ENCODE measurements at places on chromosomes 4 and X.

GRCh38 chr4:152106113-152106763, 345.4 kb upstream of the GATB start:
- no peak for DNase-seq

GRCh38 chrX:107734646-107735045, 40.9 kb downstream of the TSC22D3 start:
- DNase-seq, result no peak

DNA sequence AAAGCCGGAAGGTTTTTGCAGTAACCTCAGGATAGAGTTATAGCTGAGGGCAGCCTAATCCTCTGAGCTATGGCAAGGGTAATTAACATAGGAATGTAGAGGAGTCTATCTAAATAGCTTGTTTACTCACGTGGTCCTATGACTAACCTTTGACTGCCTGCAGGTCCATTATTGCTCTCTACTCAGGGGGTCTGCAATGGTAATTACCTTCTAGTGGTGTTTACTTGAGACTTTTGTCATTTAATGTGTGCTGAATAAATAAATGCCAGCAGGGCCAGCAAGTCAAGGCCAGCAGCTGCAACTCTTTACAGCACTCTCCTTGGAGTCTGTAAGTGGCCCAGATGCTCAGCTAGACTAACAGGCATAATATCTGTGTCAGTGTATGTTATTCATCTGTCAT, 212.7 kb upstream of the FMR1 start:
- DNase-seq, result no peak

DNA sequence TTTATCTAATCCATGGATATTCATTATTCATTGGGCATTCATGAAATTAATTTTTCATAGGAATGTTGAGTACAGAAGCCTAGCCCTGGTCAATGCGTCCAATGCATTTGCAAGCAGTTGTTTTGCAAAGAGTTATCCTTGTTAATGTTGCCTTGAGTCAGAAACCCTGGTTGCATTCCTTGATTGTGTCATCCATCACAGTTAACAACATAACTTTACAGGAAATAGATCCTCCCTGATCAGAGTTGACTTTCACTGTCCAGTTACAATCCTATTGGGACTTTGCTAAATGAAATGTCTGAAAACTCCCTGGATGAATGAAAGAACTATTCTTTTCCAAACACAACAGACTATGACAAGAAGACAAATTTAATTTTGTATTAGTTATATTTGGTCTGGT, 924.3 kb upstream of the SLIT2 start:
- DNase-seq, result no peak

- DNase-seq, result no peak
These were observed 6.8 kb downstream of the BGN start for GRCh38 chrX:153501530-153501929.

DNA sequence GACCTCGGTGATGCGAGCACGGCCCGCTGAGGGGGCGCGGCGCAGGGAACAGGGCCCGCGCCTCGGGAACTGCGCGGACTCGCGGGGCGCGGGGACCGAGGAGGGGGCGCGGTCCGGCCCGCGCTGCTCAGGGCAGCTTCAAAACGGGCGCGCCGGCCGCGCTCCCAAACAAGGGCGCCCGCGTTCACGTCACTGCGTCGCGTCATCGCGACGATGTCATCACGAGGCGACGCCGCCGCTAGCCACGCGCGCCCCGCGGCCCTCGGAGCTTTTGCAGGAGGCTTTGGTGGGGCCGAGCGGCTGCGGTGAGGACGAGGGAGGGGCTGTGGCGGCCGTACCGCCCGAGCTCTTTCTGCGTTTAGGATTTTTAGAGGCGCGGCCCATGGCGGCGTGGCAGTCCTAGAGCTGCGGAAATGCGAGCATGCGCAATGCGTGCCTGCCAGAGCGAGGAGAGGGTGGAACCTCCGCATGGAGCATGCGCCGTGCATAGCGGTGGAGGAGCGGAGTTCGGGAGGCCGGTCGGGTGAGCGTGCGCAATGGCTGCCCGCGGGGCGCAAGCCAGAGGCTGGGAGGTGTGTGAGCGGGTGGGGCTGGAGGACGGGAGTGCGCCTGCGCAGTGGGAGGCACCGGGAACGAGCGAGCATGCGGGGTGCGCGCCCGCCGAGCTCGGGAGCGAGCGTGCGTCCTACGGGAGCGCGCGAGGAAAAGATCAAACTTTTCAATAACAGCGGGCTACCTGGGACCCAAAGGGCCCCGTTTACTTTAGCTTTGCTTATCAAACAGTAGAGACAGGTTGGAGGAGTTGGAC, at the start of gene PPP2R3B:
Gene PPP2R3B, minus strand, starts transcription at position 140 of the 808 bp plus-strand sequence. CDS start 216 bp downstream, outside the sequence.
- DNase-seq, result peak; percentile 97

Data from stimulated activated CD8-positive, alpha-beta memory T cell treated with anti-CD3 and anti-CD28 coated beads, Interleukin-2, amount 100 ng/mL, for 48 hours (primary cell).